ENCODE measurements at places on chromosomes 1 and 21.

- no peak for DNase-seq
Measured at GRCh38 chr1:67787746-67788145, 45.5 kb downstream of the GNG12 start.

DNA sequence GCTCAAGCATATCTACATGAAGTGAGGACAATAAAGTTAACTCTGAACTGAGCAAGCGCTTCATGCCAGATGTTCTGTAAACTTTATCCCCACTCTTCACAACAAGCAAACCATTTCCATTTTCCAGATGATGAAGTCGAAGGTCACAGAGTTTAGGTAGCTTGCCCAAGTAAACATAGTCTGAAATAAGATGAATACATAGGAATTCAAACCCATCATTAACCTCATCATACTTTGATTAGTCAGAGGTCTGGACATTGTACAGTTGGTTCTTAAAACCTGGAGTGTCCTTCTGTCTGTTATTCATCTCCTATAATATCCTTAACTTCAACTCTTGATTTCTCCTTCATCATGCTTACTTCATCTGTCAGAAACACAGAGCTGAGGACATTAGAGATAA is 180.3 kb upstream of the C8B start:
- no peak for DNase-seq

DNA sequence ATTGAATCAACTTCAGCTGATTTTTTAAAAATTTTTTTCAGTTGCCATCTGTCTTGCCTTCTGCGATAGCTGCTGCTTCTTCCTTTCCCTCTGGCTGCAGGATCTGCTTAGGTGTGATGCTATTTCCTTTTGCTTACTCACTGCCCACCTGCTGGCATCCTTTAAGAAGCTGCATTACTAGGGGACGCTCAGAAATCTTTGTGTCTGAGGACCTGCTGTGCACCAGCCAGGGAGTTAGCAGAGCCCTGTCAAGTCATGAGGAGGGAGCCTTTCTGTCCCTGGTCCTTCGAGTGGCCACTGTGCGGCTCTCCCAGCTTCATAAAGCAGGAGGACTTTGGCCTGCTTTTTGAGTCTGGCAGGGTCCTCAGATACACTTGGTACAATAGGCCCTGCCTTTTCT is 327.8 kb downstream of the USH2A start:
- no peak for DNase-seq

GRCh38 chr21:16037421-16037955 is 307.7 kb downstream of the USP25 start:
- no peak for DNase-seq

GRCh38 chr21:25361765-25362164 is 245.5 kb downstream of the MRPL39 start:
- no peak for DNase-seq

- no peak for DNase-seq
Measured at GRCh38 chr1:168095476-168095875, 41.3 kb downstream of the GPR161 start.

DNA sequence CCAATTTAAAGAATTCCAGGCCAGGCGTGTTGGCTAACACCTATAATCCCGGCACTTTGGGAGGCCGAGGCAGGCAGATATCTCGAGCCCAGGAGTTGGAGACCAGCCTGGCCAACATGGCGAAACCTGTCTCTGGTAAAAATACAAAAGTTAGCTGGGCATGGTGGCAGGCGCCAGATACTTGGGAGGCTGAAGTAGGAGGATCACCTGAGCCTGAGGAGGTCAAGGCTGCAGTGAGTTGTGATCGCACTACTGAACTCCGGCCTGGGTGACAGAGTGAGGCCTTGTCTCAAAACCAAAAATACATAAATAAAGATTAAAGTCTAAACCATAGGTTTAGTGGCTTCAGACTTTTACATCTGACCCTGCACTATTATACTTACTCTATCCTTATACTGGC is 32.4 kb downstream of the BTG3 start:
- DNase-seq: no peak

GRCh38 chr1:85330711-85331290 is 54.4 kb upstream of the BCL10 start:
- DNase-seq: no peak

DNA sequence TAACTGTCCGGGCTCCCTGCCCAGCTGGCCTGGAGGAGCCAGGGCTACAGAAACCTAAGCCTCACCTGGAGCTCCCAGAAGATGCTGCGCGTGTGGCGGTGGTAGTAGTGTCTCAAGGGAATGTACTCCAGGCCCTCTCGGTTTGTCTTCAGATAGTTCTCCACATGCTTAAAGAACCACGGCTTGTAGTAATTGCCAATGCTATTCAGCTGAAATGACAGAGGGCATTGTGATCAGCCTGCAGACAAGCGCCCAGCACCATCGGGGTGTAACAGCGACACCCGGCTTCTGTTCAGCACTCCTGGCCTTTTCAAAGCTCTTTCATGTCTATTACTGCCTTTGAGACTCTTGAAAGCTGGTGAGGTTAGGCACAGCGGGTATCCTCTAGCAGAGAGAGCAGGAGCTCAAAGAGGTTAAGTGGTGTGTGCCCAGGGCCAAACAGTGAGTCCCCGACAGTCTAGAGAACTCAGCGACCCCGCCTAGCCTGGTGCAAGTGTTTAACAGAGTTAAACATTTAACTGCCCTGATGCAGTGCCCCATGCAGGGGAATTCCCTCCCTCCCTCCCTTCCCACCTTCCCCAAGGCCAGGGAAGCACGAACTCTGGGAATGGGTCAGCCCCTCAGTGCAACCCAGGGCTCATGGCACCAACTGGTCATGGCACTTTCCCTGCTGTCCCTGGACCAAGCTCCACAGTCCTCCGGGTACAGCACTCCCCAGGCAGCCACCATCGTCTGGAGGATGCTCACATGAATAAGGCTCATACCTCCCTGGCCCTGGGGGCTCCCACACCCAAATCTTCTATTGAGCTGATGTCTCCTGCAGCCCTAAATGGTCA is 21.5 kb downstream of the DHCR24 start:
- DNase-seq: no peak

DNA sequence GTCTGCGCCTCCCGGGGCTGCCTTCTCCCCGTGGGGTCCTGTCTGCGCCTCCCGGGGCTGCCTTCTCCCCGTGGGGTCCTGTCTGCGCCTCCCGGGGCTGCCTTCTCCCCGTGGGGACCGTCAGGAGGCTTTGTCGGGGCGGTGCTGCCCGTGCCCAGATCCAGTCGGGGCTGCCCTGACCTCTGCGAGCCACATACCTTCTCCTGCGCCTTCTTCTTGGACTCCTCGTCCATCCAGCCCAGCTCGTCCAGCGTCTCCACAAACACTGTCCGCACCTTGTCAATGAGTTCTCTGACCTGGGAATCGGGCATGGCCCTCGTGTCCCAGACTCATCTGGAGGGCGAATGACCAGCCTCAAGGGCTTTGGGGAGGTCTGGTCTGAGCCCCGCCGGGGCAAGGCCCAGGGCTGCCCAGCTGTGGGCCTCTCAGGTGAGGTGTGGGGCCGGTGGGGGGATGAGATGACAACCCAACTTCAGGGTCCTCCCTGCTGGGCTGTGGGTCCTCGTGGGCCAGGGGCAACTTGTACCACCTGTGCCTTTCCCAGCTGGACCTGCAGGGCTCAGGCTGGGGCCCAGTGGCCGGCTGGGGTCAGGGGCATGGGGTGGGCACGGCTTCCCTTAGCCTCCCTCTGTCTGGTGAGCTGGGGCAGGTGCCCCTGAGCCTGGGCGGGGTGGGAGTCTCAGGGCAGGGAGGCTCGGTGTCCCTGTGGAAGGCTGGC is 9.4 kb downstream of the PRXL2B start:
- DNase-seq: no peak

DNA sequence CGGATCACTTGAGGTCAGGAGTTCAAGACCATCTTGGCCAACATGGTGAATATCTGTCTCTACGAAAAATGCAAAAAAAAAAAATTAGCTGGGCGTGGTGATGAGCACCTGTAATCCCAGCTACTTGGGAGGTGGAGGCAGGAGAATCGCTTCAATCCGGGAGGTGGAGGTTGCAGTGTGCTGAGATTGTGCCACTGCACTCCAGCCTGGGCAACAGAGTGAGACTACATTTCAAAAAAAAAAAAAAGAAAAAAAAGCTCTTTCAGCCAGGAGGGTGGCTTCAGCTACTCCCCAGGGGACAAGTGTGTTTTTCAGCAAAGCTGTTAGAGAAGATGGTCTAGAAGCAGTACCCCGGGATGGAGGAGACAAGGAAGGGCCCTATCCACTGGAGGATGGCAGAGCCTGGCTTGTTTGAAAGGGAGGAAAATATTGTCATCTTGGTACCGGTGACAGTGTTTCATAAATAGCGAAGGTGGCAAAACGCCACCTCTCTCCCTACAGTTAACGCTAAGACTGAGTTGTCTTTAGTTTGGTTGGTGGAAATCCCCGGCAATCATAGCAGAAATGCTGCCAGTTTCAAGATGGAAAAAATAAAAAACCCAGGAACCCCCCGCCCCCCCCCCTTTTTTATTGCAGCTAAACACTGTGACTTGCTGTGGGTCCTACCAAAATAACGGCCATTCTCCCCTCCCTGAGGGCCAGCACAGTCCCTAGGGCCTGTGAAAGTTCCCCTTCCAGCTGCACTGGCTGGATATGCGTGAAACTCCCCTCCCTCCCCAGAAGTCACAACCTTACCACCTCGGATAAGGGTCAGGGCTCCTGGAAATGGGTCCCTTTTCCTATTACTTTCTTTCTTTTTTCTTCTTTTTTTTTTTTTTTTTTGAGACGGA is 3.5 kb downstream of the PIK3CD start:
- DNase-seq: no peak

DNA sequence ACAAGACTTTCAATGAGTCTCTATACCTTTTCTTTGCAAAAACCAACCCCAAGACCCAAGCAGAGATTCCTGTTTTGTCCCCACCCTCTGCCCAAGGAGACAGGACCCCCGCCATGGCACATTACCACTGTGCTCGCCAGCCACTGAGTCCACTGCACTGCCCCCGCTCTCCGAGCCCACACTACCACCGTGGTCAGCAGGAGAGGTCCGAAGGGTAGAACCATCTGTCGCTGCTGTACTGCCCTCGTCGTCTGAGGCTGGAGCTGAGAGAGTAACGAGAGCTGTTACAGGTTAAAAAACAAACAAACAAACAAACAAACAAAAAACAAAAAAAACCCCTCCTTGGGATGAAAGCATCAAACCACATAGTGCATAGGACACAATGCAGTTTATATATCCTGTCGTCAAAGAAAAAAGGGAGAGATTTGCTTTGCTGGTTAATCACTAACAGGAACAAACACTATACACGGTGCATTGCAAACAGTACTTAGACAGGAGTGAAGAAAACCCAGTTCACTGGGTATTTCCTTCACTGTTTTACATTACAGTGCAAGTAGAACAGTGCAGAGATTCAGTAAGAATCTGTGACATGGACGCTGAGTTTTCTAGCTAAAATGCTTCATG is 71.0 kb downstream of the UBR4 start:
- no peak for DNase-seq

DNA sequence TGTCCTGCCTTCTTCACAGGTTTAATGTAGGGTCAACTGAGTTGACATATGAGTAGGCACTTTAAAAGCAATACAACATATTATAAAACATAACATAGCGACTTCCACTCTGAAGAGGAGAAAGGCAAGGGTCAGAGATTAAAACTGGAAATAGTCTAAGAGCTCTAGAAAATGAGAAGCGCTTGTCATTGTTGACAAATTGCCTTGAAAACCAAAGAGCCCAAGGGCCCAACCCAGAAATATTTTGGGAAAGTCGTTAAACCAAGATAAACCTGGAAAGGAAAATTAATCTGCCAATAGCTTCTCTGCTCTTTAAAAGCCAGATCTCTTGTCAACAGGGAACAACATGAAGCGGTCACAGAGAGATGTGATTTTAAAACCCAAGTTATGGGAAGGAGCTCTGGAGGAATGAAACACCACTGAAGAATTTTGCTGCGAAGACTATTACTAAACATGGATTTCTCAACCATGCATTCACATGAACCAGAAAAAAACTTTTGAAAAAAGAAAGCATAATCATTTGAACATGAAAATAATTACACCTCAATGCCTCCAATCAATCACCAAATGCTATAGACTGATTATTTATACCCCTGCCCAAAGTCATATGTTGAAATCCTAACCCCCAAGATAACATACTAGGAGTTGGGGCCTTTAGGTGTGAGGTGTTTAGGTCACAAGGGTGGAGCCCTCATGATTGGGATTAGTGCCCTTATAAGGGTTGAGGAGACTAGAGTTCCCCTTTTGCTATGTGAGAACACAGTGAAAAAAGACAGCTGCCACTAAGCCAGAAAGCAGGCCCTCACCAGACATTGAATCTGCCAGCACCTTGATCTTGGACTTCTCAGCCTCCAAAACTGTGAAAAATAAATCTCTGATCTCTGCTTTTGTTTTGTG is 33.0 kb upstream of the MTF1 start:
- no peak for DNase-seq

DNA sequence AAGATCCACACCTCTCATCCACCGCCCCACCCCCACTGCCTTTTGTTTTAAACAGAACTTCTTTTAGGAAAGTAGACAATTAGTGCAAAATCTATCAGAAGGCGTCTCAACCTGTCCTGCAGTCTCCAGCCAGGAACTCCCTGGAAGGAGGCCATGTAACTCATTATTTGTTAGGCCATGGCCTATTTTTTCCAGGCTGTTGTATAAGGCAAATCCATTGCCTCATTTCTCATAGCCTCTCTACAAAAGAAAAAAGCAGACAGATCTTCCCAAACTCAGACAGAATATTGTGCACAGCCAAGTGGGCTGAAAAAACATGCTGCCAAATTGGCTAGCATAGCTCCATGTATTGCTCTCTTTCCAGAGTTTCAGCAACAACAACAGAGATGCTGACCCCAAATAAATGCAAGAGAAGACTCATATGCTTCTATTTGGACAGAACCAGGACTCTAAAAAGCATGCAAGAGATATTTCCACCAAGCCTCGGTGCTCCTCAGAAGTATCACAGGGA is 770.7 kb upstream of the CXADR start:
- no peak for DNase-seq

Data from activated T-helper 1 cell treated with anti-CD3 and anti-CD28 coated beads, Interleukin-2, amount 50 U/mL, for 16 hours (primary cell).